ENCODE measurements at places on chromosomes 13 and 19.

- DNase-seq = peak; percentile 78
Observed at GRCh38 chr13:90800082-90800746, 547.3 kb upstream of the MIR17HG start.

DNA sequence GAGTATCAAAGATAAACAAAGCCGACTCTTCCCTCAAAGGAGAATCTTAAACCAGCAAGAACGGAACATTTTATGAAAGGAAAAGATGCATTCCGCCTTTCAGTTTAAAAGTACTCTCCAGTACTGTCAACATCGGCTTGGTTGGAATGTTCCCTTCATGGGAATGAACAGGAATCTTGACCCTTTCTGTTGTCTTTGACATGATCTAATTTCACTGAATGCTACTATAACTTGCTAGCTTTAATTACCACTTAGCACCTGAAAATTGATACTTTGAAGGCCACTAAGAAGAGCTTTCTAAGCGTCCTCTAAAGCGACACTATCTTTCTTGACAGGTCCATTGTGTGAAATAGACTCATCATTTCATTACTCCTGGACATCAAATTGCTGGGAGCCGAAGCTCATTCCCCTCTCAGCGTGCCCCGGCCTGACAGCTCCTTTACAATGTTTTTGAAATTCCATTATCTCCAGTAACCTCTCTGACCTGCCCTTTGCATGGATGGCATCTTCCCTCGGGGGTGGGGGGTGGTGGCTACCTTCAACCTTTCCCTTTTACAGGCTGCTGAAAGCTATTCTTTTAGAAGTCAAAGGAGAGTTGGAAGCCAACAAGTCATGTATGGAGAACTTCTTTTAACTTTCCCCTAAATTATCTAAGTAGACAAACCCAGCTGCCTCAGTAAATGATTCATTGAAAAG lies 67.9 kb downstream of the EFNB2 start:
- DNase-seq = no peak

DNA sequence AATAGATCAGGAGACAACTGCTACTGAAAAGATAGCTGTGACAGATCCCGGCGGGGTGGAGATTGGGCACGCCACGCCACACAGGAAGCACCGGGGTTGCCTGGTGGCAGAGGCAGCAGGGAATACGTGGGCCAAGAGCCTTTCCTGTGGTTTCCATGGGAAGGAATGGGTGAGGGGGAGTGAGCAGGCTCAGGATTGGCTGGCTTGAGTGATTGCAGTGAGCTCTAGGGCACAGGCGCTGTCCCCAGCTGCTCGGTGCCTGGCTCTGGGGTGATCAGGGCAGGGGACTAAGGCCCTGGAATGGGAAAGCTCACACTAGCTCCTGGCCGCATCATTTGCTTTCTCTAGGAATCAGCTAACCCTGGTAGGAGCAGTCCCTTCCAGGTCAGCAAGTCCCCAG lies 166.1 kb downstream of the USP12 start:
- peak; percentile 36 for DNase-seq

- no peak for DNase-seq
Observed at GRCh38 chr19:37964109-37964508, 57.1 kb downstream of the SIPA1L3 start.

DNA sequence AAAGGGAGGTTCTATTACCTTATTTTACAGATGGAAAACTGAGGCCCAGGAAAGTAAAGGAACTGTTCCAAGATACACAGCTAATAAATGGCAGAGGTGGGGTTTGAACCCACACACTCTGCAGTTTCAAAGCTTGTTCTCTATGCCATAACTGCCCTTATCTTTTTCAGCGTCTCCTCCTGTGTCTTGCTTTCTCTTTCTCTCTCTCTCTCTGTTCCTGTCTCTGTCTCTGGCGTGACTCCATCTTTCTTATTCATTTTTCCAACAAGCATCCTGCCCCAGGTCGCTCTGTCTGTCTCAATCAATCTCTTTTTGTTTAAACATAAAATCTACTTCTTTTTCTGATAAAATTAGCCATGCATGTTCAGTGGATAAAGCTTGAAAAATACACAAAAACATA lies 3.2 kb upstream of the IFNL4 start:
- no peak for DNase-seq

DNA sequence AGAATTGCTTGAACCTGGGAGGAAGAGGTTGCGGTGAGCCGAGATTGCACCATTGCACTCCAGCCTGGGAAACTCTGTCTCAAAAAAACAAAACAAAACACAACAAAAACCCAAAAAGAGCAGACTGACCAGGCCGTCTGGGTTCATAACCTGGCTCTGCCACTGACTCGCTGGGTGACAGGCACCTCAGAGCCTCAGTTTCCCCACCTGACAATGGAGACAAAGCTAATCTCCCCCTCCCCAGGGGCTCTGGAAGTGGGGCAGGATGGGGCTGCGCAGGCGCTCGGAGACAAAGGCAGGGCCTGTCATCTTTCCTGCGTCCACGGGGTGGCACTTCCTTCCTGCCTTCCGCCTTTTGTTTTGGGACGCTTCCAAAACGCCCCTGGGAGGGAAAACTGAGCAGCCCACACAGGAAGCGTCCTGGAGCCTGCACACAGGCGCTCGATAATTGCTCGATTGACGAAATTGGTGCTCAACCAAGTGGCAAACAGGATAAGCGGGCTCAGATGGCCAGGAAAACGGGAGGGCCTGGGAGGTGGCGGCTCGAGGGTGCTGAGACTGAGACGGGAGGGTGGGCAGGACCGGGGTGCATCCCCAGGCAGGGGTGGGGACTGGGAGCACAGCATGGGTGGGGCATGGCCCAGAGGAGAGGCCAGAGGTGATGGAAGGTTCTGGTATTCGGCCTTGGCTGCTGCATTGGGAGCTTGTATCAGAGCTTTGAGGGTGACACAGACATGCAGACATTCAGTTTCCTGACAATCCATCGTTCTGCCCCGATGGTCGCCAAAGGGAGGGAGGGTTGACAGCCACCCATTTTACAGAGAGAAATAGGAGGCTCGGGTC lies 17.8 kb downstream of the SPC24 start:
- DNase-seq = peak; percentile 55

Measured in inflammatory macrophage treated with lipopolysaccharide for 1 hour (primary cell).